ENCODE measurements at places on chromosomes 3 and 15.

DNA sequence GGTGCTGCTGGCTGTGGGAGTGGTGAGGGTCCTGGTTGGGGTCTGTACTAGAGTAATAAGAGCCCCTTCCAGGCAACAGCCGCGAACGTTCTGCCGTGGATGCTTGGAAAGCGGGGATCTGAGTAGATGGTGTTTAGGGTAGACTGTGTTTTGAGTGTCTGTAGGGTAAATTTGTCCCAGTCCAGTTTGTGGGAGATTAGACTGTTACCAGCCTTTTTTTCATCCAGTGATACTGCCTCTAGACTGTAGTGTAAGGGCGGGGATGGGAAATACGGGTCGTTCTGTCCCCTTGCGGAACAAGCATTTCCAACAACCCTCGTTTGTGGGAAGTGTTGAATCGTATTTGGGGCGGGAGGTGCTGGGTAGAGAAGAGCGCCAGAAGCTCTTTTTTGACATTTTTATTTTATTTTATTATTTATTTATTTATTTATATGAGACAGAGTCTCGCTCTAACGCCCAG is 424 bp downstream of the HAUS2 start:
- DNase-seq: peak; percentile 28

DNA sequence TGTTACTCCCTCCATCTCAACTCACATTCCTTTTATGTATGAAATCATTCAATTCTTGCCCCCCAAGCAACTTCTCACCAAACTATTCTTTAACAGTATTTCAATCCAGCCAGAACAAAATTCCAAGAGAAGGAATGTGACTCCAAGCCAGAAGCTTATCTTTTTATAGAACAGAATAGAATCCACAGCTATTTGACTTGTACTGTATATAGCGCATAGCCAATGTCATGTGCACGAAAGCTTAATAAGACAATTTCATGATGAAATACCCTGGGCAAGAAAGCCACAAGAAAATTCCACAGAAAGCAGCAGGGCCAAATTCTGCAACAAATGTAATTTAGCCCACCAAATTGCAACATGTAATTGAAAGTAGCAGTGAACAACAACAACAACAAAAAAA is 127.6 kb upstream of the UBE2E2 start:
- no peak for DNase-seq

GRCh38 chr3:175411946-175412345 is 552.8 kb downstream of the NAALADL2 start:
- no peak for DNase-seq

DNA sequence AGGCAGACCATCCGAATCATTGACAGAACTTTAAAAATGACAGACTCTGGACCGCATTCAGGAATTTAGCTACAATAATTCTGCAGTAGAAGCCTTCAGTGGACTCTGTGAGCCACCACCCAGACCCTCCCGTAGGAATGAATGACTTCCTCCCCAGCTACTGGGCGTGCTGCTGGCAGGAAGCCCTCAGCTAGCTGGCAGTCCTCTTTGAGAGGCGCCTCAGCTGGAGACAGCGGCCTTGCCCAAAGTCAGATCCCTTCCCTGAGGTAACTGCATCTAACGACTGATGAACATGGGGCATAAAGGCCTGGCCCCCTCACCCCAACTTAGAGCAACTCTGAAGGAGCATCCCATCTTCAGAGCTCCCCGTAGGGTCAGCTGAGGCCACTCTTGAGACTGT is 25.8 kb downstream of the CRABP1 start:
- no peak for DNase-seq

- peak; percentile 69 for DNase-seq
Observed at GRCh38 chr3:126134219-126134975, 46.0 kb downstream of the ALDH1L1 start.

DNA sequence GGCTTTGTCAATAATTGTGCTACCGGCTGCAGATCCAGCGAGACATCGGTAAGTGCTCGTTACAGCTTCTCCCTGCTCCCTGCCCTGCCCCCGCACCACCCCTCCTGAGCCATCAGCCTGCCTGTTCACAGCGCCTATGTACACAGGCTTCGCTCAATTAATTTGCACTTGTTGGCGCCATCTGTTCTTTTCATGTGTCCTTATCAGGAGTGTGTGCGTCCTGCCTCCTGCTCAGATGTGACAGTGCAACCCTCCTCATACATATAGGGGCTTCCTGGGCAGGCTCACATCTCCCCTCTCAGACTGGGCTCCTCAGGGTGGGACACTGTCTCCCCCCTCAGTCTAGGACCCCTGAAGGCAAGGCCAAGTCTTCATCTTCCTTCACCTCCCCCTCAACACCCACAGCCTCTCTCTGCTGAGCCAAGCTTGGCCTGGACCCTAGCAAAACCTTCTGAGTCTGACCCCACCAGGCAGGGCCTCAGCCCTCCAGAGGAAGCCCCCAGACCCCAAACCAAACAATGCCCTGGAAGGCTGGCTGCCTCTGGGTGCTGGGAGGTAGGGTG is 54.9 kb downstream of the CYP11A1 start:
- peak; percentile 95 for DNase-seq

DNA sequence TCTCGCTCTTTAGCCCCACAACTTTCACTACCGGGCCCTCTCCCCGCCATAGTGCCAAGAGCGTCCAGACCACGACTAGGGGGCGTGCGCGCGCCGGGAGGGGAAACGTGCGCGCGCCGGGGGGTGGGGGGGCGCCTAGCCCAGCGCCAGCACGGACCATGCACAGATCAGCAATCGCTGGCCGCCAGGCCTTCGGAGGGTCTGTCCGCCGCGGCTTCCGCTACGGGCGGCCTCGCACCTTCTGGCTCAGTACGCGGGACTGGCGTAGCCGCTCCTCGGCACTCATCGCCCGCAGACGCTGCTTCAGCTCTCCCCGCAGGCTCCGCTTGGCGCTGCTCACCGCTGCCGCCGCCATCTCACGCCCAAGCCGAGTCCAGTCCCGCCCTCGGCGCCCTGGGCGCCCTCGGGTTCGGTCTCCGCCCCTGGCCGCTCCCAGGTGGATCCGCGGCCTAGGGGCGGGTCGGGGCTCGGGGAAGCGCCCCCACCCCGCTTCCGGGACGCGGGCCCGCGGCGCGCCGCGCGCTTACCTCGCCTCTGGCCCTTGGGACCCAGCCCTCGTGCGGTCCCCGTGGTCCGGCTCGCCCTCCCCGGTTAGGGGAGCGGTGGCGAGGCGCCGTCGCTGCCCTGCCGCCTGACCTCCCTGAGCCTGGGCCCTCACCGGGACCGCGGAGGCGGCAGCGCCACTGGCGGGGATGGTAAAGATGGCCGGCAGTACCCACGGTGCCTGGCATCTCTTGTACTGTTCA is at the start of gene MTHFS:
TSS of gene MTHFS (minus strand) at position 381 of the 746 bp plus-strand sequence. CDS start at position 355, 26 bp downstream.
- peak; percentile 5 for DNase-seq

DNA sequence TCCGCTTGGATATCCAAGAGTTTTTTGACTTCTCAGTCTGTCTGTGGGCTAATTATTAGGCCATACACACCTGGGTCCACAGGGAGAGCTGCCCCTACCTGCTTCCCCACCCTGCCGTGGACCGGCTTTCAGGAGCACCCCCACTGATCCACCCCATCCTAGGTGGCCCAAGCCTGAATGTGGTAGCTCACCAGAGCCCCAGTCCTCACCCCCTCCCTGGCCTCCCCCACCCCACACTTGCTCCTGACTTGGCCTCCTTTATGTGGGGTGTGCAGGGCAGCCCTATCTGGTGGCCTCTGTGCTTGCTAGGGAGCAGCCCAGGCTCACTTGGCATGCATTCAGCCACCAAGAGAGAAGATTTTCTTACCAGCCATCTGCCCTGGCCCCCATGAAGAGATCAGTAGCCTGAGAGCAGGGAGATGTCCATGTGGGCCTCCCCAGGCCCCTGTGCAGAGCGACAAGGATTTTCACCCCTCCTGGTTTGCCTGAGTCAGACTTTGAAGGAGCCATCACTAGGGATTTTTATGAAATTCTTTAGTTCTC is 11.2 kb downstream of the LRRK1 start:
- no peak for DNase-seq

DNA sequence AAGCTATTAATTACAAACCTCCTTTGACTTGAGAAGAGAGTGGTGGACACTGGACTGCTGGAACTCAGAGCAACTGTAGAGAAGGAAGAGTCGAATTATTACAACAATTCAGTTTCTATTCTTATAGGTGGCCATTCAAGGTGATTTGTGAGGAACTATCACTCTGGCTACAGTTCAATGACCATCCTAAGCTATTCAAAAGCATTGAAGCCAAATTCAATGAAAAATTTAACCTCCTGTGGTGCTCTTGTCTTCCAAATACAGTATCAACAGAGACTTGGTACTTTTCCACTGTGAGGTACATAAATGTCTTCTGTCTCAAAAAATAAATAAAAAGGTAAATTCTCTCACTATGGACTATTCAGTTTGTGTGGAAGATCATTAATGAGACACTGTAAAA is 513.3 kb upstream of the SEMA6D start:
- no peak for DNase-seq

DNA sequence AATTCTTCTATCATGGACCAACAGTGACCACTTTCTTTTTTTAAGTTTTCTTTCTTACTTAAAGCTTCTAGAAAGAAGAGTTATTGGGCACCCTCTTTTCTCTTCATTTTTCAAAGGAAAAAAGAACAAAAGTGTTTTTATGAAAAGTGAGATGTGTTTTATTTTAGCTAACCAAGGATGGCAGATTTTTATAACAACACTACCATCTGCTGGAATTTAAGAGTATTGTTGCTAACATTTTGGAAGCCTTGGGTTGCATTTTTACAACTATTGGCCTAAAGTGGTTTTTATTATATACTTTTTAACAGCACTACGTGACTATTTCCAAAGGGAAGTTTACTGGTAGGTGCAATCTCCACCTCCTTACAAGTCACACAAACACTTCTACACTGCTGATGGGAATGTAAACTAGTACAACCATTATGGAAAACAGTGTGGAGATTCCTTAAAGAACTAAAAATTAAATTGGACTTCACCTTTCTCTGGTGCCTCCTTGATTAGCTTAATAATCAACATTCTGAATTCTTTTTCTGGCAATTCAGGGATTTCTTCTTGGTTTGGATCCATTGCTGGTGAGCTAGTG is 237.7 kb upstream of the AGTR1 start:
- no peak for DNase-seq

- peak; percentile 73 for DNase-seq
Observed at GRCh38 chr3:150495563-150496168, 50.6 kb downstream of the SERP1 start.

All from NCI-H1694 (cell line).